ENCODE measurements at places on chromosomes 3 and 15. TPM values are rescaled to one million over a fixed set of nuclear protein-coding genes. Genes with fewer than 3 reads are reported as not detected.

The SLCO2A1 gene
- total RNA-seq: 0.39 TPM

The CMTM8 gene
- total RNA-seq: not detected

The IL17RC gene
- 23.2 TPM for total RNA-seq

The GOLGA6A gene
- not detected for total RNA-seq

The PRRT3 gene
- total RNA-seq: 1.2 TPM

The LRRC31 gene
- not detected for total RNA-seq
